ENCODE measurements at places on chromosomes 7 and 10.
A peak's percentile ranks its signal among the peaks of the same experiment; 100 is the strongest.

- no peak for DNase-seq
- H3K27me3 ChIP-seq, result no peaks in the 10 kb centered on the region
- no peaks in the 10 kb centered on the region for H3K4me1 ChIP-seq
- H3K4me3 ChIP-seq, result no peak overlapping the region
- no peaks in the 10 kb centered on the region for H3K36me3 ChIP-seq
- H3K27ac ChIP-seq, result no peak overlapping the region
Observed at GRCh38 chr10:77101341-77101740, 536.3 kb downstream of the KCNMA1 start.

- H3K27ac ChIP-seq, result peak overlapping the region; percentile 70
- no peaks in the 10 kb centered on the region for H3K27me3 ChIP-seq
- H3K36me3 ChIP-seq, result no peaks in the 10 kb centered on the region
- no peak overlapping the region for H3K4me3 ChIP-seq
- peaks cover 27% of the 10 kb centered on the region for H3K4me1 ChIP-seq
- DNase-seq, result no peak
Observed at GRCh38 chr10:48418189-48418788, 111.8 kb downstream of the MAPK8 start.

DNA sequence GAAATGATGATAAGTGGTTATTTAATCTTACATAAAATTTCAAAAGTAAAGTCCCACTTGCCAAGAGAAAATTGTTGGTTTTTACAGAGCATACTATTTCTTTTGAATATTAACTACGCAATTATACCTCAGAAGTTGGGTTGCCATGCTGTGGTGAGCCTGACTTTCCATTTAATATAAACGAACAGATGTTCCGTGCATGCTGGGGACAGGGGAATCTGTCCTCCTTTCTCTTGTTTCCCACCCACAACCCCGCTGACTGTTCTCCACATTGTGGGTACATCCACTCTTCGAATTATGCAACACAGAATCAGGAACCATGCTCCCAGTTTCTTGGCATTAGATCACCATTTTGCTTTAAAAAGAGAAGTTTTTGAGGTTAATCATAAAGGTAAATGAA is 29.2 kb upstream of the RTKN2 start:
- H3K36me3 ChIP-seq, result no peaks in the 10 kb centered on the region
- no peak overlapping the region for H3K27ac ChIP-seq
- H3K27me3 ChIP-seq, result no peaks in the 10 kb centered on the region
- no peaks in the 10 kb centered on the region for H3K4me1 ChIP-seq

- H3K4me3 ChIP-seq, result no peak overlapping the region
- H3K36me3 ChIP-seq, result no peaks in the 10 kb centered on the region
- H3K27ac ChIP-seq, result no peak overlapping the region
- H3K4me1 ChIP-seq, result no peaks in the 10 kb centered on the region
- no peaks in the 10 kb centered on the region for H3K27me3 ChIP-seq
Observed at GRCh38 chr7:13181216-13181615, 493.8 kb downstream of the ARL4A start.

- H3K4me3 ChIP-seq, result no peak overlapping the region
- DNase-seq, result peak; percentile 55
- no peaks in the 10 kb centered on the region for H3K36me3 ChIP-seq
- H3K4me1 ChIP-seq, result no peaks in the 10 kb centered on the region
Observed at GRCh38 chr7:41385996-41386395, 316.9 kb downstream of the INHBA start.

GRCh38 chr7:1321411-1322239 is 89.0 kb downstream of the UNCX start:
- H3K4me3 ChIP-seq, result no peak overlapping the region
- H3K36me3 ChIP-seq, result no peaks in the 10 kb centered on the region
- DNase-seq, result no peak
- no peaks in the 10 kb centered on the region for H3K4me1 ChIP-seq
- H3K27ac ChIP-seq, result no peak overlapping the region

DNA sequence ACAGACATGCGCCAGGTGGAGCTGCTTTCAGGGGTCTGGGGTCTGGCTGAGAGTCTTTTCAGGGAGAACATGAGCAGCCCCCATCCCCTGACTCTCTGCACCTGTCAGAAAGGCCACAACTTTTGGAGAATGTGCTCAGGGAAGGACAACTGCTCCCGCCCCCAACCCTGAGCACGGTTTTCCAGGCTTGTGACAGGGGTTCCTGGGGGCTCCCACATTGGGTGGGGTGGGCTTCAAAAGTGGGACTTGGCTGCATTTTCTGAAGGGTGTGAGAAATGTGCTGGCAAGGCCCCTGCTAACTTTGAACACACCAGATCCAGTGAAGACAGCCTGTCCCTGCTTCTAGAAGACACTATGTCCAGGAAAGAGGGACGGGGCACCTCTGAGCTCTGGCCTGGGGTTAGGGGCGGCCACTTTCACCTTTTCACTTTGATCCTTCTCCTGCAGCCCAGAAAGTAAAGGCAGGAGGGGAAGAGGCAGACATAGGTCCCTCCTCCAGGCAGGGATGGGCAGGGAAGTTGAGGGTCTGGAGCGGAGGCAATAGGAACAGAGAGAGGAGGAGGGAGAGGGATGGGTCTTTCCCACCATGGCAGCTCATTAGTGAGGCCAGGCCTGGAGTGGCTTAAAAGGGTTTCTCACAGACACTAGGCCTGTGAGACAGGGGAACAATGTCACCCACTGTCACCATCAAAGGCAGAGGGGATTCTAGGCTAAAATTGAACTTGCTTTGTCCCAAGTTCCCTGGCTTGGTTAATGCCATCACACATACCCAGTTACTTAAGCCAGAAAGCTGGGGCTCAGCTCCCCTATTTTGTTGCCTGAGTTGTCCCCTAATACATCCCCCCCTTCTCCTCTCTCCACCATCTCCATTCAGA is 1.5 kb downstream of the KCP start:
- peaks cover 15% of the 10 kb centered on the region for H3K27me3 ChIP-seq
- H3K4me1 ChIP-seq, result no peaks in the 10 kb centered on the region
- H3K27ac ChIP-seq, result no peak overlapping the region

DNA sequence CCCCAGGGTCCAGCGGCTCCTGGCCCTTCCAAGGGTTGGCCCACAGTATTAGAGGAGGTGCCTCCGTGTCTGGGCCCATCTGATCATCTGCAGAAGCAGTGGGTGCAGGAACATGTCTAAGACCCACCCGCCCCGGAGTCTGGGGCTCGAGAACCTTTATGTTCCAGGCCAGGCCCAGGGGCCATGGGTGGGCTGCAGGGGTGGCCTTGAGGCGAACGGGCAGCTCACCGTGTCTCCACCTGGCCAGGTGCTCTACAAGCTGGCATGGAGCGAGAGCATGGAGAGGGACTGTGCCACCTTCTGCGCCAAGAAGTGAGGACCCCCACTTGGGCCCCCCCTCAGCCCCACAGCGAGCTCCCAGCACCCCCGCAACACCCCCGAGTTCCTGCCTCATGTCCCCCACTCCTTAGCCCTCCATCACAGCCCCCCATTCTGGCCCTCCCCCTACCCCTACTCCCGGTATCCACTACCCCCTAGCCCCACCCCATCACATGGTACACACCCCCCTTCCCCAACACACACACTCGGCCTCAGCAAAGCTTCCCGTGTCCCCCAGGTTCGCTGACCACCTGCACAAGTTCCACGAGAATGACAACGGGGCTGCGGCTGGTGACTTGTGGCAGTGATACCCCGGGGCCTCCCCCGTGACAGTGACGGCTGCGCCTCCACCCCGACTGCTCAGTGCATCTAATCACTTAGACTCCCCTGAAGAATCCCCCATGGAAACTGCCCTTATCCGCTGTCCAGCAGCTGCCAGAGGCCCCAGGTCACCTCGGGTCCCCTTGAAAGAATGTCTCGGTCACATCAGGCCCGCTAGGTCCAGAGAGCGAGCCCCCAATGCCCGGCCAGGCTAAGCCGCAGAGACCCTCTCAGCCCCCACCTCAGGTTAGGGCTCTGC is 4.0 kb upstream of the SH2B2 start:
- H3K36me3 ChIP-seq, result no peaks in the 10 kb centered on the region
- H3K27ac ChIP-seq, result no peak overlapping the region
- DNase-seq, result no peak
- peaks cover 6% of the 10 kb centered on the region for H3K4me1 ChIP-seq

DNA sequence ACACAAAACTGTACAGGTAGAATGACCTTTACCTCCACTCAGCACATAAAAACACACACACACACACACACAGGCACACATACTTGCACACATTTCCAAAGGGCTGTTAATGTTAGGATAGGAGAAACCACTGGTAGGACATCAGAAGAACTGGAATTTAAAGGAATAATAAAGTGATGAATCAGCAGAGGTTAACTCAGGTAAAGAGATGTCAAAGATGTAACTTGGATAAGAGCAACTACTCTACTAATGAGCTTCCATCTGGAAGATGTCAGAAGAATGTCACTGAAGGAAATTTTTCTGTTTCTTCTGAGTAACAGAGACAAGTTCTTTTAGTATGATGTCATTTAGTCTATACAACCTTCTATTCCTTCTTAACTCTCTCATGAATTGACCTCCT is 26.4 kb upstream of the GPR37 start:
- DNase-seq, result no peak
- no peaks in the 10 kb centered on the region for H3K4me1 ChIP-seq
- no peaks in the 10 kb centered on the region for H3K36me3 ChIP-seq
- no peak overlapping the region for H3K27ac ChIP-seq
- H3K27me3 ChIP-seq, result no peaks in the 10 kb centered on the region
- no peak overlapping the region for H3K4me3 ChIP-seq

DNA sequence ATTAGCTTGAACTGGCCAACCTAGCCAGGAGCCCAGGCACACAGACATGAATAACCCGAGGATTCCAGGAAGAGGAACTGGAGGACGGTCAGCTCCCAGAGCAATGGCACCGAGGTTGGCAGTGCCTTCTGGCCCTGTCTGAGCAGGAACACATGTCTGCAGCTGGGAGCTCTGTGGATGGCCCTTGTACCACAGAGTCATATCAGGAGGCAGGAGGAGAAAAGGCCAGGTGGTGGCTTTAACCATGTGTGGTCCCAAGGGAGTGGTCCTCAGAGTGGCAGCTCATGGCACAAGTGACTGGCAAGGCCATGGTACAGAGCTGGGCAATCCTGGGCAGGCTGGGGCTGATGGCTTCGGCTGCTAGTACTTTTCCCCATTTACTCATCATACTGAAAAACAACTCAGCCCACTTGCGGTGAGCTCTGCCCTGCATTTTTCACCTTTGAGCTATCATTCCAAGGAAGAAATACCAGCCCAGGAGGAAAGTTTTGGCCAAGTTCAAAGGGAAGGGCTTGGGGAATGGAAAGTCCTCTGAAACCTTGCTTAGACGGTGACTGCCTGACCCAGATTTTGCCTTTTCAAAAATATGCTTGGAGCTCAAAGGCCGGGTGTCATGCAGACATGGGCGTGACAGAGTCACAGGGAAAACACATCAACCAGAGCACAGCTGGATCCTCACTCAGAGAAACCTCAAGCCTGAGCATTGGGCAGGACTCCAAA is 25.7 kb upstream of the LOXL4 start:
- H3K4me3 ChIP-seq, result no peak overlapping the region
- DNase-seq, result no peak
- H3K36me3 ChIP-seq, result no peaks in the 10 kb centered on the region
- H3K27me3 ChIP-seq, result peaks cover 11% of the 10 kb centered on the region
- peaks cover 20% of the 10 kb centered on the region for H3K4me1 ChIP-seq

- no peaks in the 10 kb centered on the region for H3K4me1 ChIP-seq
- DNase-seq, result no peak
- no peaks in the 10 kb centered on the region for H3K36me3 ChIP-seq
- H3K27me3 ChIP-seq, result no peaks in the 10 kb centered on the region
Observed at GRCh38 chr7:69837387-69838068, 239.3 kb downstream of the AUTS2 start.

DNA sequence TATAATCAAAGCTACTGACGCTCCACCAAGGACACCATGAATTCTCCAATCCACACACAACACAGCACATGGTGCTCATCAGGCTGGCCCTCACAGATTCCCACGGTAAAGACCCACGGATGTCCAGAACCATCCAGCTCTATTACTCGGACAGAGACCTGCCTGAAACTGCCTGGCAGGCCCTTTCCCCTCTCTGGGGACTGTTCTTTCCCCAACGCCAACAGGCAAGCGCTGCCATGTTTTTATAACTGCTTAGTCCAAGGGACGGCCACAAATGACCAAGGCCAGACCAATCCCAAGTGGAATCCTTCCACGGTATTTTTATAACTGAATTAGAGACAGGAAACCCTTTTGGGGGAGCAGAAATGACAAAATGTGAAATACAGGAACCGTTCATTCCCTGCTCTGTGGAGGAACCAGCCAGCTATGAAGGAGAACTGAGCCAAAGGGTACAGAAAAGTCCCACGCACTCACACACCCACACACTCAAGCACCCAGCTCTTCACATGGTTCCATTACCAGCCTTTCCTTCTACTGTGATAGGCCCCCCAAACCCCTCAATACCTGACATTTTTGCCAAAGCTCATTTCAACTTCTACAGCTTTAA is 4.1 kb downstream of the PIP4K2A start:
- no peak for DNase-seq
- H3K4me3 ChIP-seq, result no peak overlapping the region
- no peaks in the 10 kb centered on the region for H3K36me3 ChIP-seq
- H3K4me1 ChIP-seq, result peaks cover 12% of the 10 kb centered on the region
- H3K27ac ChIP-seq, result no peak overlapping the region
- no peaks in the 10 kb centered on the region for H3K27me3 ChIP-seq

DNA sequence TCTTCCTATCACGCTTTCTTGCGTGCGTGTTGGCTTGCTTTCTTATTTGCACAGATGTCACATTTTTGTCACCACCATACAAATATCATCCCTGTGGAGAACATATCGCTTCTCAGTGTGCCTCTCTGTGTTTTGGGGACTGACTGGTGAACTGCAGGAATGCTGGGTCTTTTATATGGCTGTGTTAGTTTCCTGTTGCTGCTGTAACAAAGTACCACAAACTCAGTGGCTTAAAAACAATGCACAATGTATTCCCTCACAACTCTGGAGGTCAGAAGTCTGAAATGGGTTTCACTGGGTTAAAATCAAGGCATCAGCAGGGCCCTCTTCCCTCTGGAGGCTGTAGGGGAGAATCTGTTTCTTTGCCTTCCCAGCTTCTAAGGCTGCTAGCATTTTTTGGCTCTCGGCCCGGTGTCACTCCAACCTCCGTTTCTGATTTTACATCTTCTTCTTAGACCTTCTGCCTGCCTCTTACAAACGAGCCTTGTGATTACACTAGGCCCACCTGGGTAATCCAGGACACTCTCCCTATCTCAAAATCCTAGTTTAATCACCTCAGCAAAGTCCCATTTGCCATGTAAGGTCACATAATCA is 82.0 kb downstream of the LRMDA start:
- no peak for DNase-seq
- peaks cover 5% of the 10 kb centered on the region for H3K27me3 ChIP-seq
- H3K4me3 ChIP-seq, result no peak overlapping the region
- peaks cover 7% of the 10 kb centered on the region for H3K36me3 ChIP-seq
- H3K4me1 ChIP-seq, result peaks cover 14% of the 10 kb centered on the region
